ENCODE measurements at places on chromosomes 1 and 21.

GRCh38 chr1:81805537-81806431 is 5.0 kb downstream of the ADGRL2 start:
- no peak for DNase-seq

GRCh38 chr1:236351875-236352573 is 42.1 kb upstream of the EDARADD start:
- no peak for DNase-seq

DNA sequence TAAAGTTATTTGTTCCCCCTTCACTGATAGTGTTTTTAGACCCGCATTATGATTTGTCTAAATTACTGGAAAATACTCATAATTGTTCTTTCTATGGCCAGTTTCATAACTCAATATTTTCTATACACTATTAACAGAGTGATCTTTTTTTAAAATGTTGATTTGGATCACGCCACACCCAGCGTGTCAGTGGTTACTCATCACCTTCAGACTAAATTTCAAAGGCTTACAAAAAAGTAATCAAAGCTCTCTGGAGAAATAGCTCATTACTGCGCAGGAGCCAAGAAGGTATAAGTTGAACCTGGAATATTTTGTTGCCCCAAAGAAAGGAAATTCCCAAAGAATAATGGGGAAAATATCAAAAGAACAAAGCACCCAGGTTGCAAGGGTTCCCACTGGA is 104.9 kb downstream of the EVI5 start:
- no peak for DNase-seq

- DNase-seq: no peak
These were observed 20.0 kb upstream of the C8B start for GRCh38 chr1:56985857-56986256.

DNA sequence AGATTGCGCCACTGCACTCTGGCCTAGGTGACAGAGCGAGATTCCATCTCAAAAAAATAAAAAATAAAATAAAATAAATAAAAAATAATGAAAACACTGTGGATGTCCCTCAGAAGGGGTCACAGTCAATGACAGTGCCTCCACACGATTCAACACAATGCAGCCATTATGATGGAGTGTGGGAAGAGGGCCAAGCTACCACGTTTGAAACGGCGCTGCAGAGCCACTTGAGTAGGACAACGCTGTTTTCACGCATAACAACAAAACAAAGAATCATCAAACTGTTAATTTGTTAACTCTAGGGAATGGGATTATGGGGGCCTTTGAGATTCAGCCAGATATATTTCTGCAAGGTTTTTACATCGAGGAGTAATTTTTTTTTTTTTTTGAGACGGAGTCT is 36.5 kb downstream of the NKAIN1 start:
- no peak for DNase-seq

- peak; percentile 54 for DNase-seq
These were observed 49.1 kb upstream of the DMRTB1 start for GRCh38 chr1:53410100-53410541.

GRCh38 chr1:11294951-11295350 is 22.0 kb downstream of the UBIAD1 start:
- no peak for DNase-seq

GRCh38 chr1:160130486-160130885 is 14.9 kb downstream of the ATP1A2 start:
- no peak for DNase-seq

DNA sequence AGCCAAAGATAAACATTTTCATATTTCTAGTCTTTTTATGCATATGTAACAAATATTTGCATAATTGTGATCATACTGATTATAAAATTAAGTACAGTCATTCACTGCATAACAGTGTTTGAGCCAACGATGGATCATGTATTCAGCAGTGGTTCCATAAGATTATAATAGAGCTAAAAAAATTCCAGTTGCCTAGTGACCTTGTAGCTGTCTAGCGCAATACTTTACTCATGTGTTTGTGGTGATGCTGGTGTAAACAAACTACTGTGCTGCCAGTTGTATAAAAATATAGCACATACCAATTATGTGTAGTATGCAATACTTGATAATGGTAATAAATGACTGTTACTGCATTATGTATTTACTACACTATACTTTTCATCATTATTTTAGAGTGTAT is 2.1 kb upstream of the S100A10 start:
- DNase-seq: no peak

DNA sequence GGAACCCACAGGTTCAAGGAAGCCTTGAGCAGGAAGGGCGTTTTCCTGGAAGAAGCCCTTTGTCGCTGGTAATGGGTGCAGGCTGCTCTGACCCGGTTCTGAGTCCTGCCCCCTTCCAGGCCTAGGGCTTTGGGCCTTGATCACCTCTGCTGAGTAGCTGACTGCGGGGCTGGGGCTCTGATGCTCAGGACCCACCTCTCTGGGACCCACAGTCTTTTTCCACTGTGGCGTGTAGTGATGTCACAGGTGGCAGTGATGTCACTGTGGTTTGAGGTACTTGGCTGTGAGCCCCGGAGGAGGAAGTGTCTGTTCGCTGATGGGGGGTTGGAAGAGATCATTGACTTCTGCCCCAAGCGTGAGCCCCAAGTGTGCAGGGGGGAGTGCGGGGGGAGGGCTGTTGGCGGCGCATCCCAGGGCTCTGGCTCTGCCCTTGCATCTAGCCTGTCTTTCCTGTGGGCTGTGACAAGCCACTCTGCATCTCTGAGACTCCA is 6.9 kb downstream of the TNFRSF1B start:
- no peak for DNase-seq

GRCh38 chr1:27726173-27727044 is 648 bp downstream of the FAM76A start:
- no peak for DNase-seq

- DNase-seq: no peak
These were observed 57.6 kb downstream of the DNM3 start for GRCh38 chr1:171898941-171899340.

GRCh38 chr1:15100121-15100879 is 53.2 kb upstream of the TMEM51 start:
- DNase-seq: peak; percentile 19

DNA sequence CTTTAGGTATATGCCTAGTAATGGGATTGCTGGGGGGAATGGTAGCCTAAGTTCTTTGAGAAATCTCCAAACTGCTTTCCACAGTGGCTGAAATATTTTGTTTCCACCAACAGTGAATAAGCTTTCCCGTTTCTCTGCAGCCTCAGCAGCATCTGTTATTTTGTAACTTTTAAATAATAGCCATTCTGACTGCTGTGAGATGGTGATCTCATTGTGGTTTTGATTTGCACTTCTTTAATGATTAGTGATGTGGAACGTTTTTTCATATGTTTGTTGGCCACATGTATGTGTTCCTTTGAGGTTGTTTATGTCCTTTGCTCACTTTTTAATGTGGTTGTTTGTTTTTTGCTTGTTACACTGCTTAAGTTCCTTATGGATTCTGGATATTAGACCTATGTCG is 237.4 kb downstream of the CENPF start:
- DNase-seq: no peak

DNA sequence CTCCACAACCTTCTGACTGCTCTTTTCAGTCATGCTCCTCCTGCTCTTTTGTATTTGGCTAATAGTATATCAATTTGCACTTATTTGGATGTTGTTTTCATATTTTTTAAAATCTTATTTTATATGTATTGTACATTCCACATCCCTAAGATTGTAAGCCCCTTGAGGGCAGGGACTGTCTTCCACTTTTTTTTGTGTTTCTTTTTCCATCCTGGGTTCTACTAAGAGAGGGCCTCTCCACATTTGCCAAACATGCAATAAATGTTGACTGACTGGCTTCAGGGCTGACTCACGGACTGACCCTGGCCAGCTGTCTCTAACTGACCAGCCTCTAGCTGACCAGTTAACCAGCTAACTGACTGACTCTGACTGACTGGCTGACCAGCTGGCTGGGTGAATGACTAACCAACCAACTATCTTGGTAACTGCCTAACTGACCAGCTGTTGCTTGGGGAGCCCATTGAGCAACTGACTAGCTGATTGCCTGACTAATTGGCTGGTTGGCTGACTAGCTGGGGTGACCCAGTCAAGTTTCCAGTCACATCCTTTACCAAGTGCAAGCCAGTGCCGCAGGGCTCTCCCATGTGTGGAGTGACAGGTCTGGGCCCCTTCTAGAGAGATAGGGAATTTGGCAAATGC is 16.1 kb downstream of the CSF1 start:
- no peak for DNase-seq

DNA sequence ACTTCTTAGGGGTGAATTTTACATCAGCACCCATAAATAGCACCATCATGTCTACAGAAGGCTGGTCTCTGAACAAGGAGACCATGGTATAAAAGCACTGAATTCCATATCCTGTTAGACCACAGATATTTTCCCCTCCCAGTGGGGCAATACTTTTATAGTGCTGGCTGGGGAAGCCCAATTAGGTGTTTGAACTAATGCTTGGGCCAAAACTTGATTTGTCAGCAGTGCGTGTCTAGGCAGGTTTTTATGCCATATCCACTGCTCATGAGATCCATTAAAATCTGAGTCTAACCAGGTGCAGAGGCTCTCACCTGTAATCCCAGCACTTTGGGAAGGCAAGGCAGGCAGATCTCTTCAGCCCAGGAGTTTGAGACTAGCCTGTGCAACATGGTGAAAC is 623.0 kb downstream of the NPHP4 start:
- no peak for DNase-seq

DNA sequence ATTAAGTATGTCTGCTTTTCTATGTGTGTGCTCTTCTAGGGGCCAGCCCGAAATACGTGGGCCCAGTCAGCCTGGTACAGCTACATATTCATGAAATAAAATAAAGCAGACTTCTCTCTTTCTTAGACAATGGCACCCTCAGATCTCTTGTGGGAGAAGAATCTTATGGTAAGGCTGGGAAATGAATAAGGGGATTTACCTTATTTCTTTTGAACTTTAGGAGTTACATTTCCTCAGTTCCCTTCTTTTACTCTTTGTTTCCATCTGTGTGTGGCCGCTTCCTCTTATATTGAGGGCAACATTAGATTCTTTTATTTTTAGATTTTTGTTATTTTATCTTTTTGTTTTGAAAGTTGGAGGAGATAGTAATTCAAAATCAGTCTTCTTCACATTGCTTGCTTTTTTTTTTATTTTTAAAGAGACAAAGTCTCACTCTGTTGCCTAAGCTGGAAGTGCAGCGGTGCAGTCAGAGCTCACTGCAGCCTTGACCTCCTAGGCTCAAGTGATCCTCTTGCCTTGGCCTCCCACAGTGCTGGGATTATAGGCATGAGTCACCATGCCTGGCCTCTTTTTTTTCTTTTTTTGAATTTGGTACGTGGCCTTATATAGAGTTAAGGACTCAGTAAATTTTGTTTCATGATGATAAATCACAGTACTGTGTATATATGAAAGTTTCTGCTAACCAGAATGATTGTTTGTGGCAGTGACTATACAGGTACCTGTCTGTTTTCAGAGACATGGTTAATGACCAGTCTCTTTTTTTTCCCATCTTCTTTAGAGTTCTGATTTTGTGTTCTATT is 9.1 kb downstream of the LAMC1 start:
- DNase-seq: no peak

GRCh38 chr1:201371792-201372191 is 5.7 kb downstream of the TNNT2 start:
- DNase-seq: no peak

- no peak for DNase-seq
These were observed 74.0 kb upstream of the SAMSN1 start for GRCh38 chr21:14620152-14620551.

GRCh38 chr1:63863145-63863544 is 89.3 kb downstream of the ROR1 start:
- DNase-seq: no peak

DNA sequence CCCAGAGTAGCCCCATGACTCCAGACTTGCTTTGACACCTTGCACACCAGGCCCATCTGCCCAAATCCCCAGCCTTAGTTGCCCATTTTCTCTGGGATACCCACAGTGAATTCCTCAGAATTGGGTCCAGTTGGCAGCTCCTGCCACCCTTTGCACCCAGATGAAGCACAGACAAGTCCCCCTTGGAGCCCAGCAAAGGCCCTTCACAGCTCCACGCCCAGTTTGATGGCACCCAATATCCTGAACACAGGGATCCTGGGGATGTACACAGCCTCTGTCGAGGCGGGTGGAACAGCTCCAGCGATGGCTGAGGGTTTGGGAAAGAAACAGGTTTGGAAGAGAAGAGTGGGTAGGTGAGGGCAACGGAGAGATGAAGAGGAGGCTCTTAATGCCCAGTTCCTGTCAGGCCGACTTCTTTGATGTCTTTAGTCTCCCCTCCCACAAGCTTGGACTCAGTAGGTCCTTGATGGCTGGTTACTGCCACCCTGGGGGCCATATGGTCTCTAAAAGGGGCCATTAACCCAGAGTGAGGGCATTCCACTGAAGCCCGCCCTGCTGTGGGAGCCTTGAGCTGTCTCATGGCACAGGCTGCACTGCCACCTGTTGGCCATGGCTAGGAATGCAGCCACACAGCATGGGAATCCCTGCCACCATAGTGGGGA is 21.7 kb downstream of the TMEM53 start:
- DNase-seq: peak; percentile 73

- DNase-seq: peak; percentile 96
These were observed 634.4 kb downstream of the MATN1 start for GRCh38 chr1:30089024-30089430.

- DNase-seq: no peak
These were observed 484.3 kb downstream of the LMO4 start for GRCh38 chr1:87812871-87813577.

DNA sequence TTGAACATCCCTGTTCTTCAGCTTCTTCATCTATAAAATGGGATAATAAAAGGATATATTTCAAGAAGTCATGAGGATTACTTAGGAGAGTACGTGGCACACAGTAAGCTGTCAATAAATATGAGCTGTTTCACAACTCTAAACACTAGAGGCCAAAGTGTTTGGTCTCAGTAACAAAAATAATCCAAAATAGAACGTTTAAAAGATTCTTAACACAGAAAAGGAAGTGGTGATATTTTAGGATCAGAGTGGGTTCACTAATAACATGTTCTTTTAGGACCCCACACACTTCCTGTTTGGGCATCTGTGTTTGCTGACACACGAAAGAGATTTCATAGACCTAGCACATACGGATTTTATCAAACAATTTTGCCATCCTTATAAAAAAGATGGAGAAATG is 32.9 kb downstream of the TNFSF18 start:
- no peak for DNase-seq

- no peak for DNase-seq
These were observed 208.4 kb downstream of the MATN1 start for GRCh38 chr1:30514945-30515344.

GRCh38 chr1:90291431-90292216 is 296.7 kb downstream of the ZNF326 start:
- DNase-seq: no peak
